ENCODE measurements at places on chromosomes 16 and 17.

DNA sequence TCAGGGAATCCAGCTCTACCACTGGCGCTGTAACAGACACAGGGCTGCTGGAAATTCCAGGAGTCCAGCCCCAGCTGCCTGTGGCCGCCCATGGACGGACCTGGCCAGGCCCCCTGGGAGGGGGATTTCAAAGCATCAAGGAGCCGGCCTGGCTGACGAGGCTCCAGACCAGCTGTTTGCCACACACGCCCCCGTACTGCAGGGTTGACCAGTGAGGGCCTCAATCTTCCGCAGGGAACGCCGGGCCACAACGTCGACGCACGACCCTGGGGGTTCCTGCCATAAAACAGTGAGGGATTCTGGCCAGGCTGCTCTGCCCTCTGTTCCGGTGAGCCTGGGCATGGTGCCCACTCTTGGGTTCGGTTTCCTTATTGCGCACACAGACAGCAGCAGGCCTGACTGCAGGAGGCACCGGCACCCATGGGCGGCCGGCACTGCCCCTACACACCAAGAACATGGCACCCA is 3.7 kb downstream of the LMF1 start:
- DNase-seq = no peak

DNA sequence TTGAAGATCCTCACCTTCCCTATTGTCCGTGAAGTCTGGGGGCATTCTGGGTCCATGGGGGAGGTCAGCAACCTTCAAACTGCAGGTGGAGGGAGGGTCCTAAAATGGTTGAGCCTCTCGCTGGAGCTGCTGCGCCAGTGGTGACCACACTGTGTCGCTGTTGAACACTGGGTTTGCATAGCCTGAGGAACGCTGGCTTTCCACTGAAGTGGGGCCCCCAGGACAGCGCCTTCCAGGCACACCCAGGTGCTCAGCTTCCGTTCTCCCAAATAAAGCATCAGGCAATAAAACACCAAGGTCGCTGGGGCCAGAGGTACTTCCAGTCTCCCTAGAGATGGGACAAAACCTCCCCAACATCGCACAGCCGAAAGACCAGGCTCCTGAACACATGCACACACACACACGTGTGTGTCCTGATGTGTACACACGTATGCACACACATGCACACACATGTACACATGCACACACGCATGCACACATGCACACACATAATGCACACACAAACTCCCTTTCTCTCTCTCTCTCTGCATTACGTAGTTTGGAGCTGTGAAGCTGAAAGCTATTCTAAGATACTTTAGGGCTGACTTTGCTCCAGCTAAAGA is 120.6 kb downstream of the IRF8 start:
- DNase-seq = no peak

DNA sequence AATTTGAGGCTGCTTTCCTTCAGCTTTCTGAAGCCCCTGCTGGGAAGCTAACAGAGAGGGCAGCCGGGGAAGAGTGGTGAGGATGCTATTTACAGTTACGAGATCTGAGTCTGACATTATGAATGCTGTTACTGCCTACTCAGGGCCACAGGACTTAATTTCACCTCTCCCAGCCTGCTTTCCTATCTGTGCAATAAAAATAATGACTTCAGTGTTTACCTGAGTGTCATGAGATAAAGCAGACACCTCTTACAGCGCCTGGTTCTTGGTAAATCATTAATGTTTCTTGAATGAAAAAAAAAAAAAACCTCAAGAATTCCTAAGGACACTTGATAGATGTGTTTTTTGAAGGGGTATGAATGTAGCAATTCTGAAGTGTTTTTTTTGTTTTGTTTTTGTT is 24.2 kb upstream of the CPHXL start:
- DNase-seq = no peak

DNA sequence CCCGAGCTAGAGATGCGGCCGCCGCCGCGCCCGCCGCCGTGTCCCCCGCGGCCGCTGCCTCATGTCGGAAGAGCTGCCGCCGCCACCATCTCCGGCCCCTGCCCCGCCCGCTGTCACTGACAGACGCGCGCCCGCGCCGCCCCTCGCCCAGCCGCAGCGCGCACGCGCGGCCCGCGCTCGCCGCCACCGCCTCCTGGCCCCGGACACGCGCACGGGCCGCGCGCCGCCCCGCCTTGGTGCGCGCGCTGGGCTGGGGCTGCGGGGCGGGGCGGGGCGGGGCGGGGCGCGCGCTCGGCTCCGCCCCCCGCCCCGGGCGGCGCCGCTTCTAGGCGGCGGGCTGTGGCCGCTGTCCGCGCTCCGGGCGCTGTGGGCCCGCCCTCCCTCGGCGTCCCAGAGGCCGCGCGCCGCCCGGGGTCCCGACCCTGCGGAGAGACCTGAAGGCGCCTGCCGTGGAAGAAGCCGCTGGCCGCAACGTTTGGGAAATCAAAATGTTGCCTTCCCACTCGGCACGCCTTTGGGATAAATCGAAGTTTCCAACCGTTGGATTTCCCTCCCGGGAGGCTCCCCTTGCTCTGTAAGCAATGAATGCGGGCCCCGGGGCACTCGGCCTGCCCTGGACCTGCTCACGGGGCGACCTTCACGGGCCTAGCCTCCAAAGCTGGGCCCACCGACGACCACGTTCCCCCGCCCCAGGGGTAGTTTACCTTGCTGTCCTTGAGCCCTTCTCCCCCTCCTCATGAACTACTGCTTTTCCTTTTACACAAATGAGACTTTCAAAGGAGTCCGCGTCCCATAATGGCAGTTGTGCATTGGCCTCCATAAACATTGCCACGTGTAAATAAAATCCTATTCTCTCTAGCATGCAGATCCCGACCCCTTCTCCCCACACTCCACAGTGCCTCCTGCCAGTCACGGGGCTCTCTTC is at the start of gene ADCY9:
Gene ADCY9 (minus strand): TSS at position 118 of the 925 bp plus-strand sequence. CDS start 1,000 bp downstream, outside the sequence.
- DNase-seq = peak; percentile 28

DNA sequence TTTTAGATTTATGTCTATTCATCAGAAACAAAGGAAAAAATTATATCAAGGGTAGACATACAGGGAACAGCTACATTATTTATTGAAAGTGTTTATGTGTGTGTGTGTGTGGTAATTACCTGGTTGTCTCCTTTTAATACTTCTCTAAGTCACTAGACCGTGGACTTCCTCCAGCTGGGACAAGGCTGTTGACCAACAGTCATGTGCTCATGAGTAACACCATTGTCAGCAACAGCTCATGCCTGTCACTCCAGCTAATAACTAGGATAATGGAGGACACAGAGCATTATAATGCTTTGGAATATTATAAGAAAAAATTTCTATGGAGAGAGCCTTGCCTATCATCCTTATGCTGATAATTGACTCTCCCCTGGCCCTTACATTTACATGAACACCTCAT is 125.3 kb upstream of the SALL1 start:
- no peak for DNase-seq

- DNase-seq = no peak
These were observed 10.0 kb downstream of the GAN start for GRCh38 chr16:81324808-81325207.

GRCh38 chr17:47813077-47813476 is 8.5 kb downstream of the OSBPL7 start:
- DNase-seq = no peak

- DNase-seq = no peak
These were observed 9.4 kb downstream of the FOXN1 start for GRCh38 chr17:28515518-28515917.

GRCh38 chr16:12900599-12901203 is 697 bp upstream of the SHISA9 start:
- no peak for DNase-seq

- no peak for DNase-seq
These were observed 16.0 kb upstream of the WIPF2 start for GRCh38 chr17:40203131-40203530.

- DNase-seq = no peak
These were observed 5.0 kb downstream of the MFSD11 start for GRCh38 chr17:76742958-76743357.

- DNase-seq = no peak
These were observed 3.1 kb upstream of the BAIAP3 start for GRCh38 chr16:1330260-1330914.

DNA sequence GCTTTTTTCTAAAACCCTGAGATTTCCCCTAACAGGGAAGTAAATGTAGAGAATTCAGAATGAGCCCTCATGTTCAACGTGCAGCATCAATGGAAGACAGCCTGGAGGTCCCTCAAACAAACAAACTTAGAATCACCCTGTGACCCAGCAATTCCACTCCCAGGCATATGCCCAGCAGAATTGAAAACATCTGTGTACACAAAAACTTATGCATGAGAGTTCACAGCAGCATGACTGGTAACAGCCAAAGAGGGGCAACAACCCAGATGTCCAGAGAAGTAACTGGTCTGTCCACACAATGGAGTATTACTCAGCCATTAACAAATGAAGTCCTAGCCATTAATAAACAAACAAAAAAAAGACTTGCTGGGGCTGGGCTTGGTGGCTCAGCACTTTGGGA is 252.7 kb downstream of the PARN start:
- DNase-seq = no peak

GRCh38 chr17:50117202-50118051 is 12.5 kb downstream of the SAMD14 start:
- DNase-seq = no peak

DNA sequence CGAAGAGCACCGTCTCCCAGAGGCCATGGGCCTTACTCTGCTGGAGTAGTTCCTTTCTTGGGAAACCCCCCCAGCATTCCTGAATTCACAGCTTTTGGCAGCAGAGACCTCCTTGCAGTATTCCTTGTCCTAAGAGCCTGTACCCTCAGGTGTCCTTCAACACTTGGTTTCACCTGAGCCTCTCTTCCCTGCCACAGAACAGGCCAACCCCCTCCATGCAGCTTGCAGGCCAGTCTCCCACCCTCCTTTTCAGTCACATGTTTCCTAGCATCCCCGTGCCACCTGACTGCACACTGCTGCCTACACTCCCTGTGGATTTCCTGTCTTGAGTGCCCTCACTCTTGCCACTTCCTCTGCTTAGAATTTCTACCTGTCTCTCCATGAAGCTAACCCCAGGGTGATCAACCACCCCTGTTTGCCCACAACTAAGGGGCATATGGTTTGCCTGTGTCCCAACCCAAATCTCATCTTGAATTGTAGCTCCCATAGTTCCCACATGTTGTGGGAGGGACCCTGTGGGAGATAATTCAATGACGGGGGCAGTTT is 65.5 kb downstream of the DYNLRB2 start:
- DNase-seq = no peak

DNA sequence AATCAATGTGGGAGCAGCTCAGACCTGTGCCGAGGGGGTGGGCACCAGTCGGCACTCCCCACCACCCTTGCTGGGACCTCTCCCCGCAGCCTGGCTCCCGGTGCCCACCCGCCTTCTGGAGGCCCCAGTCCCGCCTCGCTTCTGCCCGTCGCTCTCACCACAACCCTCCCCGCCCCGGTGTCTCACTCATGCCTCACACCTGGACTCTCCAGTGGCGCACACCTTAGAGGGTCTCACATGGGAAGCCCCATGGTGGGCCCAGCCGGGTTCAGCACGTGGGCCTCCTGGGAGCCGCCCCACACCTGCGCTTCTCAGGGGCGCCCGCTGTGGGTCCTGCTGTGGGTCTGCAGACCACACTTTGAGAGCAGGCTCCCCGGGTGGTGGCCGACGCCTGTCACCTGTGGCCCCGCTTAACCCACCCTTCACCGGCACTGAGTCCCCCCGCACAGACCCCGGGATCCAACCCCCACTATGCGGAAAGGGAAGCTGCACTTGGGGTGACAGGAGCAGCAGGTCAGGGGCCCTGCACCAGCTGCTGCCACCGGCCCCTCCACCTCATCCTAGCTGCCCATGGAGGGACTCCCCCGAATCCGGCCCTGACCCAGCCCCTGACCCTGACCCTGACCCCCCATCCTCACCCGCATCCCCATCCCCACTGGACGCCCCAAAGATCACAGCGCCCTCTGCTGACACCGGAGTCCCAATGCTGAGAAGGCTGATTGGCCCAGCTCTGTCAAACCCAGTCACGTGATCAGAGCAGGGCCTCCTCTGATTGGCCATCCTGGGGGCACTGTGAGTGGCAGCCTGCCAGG is 27.4 kb upstream of the SLC38A10 start:
- DNase-seq = no peak

- DNase-seq = no peak
These were observed 11.6 kb downstream of the HSBP1 start for GRCh38 chr16:83819361-83819760.

- peak; percentile 29 for DNase-seq
These were observed 3.6 kb upstream of the WDR81 start for GRCh38 chr17:1720856-1721386.

DNA sequence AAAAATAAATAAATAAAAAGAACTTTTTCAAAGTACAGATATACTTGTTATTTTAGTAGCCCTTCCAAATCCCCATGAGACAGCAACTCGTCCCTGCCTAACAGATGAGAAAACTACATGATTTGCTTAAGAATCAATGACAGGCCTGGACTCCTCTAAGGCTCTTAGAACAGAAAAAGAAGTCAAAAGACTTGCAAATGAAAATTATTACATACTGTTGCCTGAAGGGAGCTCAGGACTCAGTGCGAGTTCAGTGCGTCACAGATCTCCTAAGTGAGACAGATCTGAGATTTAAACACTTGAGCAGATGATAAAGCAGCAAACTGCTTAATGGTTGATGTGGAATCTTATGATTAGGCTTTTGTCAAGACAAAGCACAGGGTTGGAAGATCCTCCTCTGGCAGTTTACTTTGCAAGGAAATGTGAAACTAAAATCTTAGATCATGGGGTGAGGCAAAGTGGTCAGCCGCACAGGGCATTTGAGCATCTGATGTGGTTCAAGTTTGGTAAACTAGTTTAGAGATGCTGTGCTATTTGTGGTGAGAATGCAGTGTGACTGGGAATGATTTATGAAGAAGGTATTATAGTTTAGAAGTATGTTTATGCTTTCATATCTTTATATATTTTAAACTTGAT is 138.1 kb downstream of the TRIM37 start:
- no peak for DNase-seq

DNA sequence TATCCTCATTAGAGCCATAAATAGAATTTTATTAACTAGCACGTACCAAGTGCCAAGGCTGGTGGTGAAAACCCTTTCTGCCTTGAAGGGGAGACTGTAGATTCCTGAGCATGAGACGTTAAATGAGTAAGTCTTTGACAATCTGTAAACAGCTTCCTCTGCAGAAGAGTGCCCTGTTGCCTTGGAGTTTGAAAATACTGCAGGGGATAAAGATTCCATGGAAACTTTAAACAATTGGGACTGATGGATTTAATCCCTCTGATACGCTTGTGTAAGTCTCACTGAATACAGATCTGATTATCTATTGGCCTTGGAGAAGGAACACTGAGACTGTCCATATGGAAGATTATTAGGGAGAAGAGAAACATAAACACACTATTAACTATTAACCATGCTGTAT is 1053.4 kb upstream of the RBFOX1 start:
- DNase-seq = no peak

- DNase-seq = no peak
These were observed 10.7 kb downstream of the UTP4 start for GRCh38 chr16:69143116-69143515.

- no peak for DNase-seq
These were observed 498.3 kb upstream of the EEF2KMT start for GRCh38 chr16:5595849-5596248.

All from activated naive CD8-positive, alpha-beta T cell treated with anti-CD3 and anti-CD28 coated beads, Interleukin-2, amount 50 U/mL, for 16 hours (primary cell).